ENCODE measurements at places on chromosomes 3 and 15.
A peak's percentile ranks its signal among the peaks of the same experiment; 100 is the strongest.

DNA sequence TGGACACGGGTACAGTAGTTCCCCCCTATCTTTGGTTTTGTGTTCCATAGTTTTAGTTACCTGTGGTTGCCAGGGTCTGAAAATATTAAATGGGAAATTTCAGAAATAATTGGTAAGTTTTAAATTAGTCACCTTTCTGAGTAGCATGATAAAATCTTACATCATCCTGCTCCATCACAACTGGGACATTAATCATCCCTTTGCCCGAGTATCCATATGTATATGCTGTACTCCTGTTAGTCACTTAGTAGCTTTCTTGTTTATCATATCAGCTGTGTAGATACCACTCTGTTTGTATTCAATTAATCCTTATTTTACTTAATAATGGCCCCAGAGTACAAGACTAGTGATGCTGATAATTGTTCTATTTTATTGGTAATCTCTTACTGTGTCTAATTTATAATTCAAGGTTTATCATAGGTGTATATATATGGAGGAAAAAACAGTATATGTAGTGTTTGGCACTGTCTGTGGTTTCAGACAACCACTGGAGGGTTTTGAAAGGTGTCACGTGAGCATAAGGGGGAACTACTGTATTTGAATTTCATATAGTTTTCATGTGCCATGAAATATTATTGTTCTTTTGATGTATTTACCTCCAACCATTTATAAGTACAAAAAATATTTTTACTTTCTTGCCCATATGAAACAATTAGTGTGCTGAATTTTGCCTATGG lies 41.4 kb downstream of the CTDSPL2 start:
- no peak for DNase-seq

GRCh38 chr3:13054341-13055285 lies 18.6 kb downstream of the IQSEC1 start:
- DNase-seq = no peak

DNA sequence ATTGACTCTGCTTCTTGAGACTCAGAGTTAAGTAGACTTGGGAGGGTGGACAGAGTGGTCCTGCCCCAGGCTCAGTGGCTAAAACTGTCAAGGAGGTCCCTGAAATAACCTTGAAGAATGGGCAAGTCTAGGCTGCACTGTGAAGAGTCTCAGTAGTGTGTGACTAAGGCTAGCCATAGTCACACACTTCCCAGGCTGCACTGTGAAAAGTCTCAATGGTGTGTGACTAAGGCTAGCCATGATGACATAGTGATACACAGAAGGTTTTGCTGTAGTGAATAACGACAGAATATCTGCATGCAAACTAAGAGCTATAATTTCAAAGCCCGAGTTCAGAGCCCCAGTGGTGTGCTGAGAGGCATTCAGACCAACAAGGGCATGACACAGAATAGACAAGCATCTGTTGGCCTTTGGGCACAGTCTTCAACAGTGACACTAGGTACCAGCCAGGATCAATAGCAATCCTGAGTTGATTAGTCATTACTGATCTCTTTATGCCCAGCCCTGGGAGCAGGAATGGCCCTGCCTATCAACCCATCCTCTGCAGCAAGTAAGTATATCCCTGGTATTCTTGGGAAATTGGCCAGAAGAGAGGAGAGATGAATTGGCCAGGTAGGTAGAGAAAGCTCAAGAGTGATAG lies 72.4 kb upstream of the BBX start:
- DNase-seq = no peak

- no peak for DNase-seq
Measured at GRCh38 chr3:98809557-98809956, 46.4 kb downstream of the ST3GAL6 start.

- DNase-seq = no peak
Measured at GRCh38 chr3:30493911-30494311, 112.5 kb upstream of the TGFBR2 start.

- no peak for DNase-seq
Measured at GRCh38 chr3:159804726-159805410, 183.8 kb upstream of the IL12A start.

- DNase-seq = no peak
Measured at GRCh38 chr15:51825698-51826097, 3.8 kb upstream of the TMOD3 start.

DNA sequence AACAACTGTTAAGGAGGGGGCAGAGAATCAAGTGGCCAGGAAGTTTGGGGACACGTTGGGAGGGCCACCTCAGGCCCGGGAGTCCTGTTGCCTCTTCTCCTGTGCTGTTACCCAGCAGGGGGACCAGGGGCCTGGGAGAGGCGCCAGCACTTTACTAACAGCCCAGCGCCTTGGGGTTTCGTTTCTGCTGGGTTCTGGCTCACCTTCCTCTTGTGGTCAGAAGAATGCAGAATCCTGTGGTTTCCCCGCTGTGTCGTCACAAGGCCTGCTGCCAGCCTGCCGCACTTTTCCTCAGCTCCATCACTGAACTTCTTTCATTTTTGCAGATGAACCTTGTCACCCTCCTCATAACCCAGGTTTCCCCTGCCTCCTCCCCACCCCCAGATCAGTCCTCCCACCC lies 67.7 kb downstream of the SLC30A4 start:
- peak; percentile 37 for DNase-seq

GRCh38 chr3:71478568-71478967 lies 105.0 kb downstream of the FOXP1 start:
- DNase-seq = peak; percentile 37

GRCh38 chr3:57821765-57822164 lies 65.7 kb downstream of the SLMAP start:
- DNase-seq = no peak

DNA sequence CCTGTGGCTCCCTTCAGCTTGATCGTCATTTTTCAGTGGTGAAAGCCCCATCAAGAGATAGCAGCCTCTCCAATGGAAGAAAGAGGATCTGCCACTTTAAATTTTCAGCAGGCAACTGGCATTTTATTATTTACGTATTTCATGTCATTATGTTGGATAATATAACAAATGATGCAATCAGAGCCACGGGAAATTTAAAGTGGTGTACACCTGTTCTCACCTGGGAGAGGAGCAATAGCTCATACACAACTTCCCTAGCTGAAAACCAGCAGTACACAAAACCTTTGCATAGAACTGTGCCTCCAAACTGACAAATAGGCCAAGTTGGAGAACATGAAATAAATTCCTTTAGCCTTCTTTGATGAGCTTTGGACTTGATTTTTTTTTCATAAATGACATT lies 136.9 kb downstream of the SATB1 start:
- no peak for DNase-seq

- no peak for DNase-seq
Measured at GRCh38 chr3:114122027-114122709, 56.7 kb downstream of the DRD3 start.

- DNase-seq = no peak
Measured at GRCh38 chr3:111954228-111954990, 24.4 kb upstream of the ABHD10 start.

GRCh38 chr15:39801641-39802309 lies 19.1 kb upstream of the FSIP1 start:
- DNase-seq = no peak

DNA sequence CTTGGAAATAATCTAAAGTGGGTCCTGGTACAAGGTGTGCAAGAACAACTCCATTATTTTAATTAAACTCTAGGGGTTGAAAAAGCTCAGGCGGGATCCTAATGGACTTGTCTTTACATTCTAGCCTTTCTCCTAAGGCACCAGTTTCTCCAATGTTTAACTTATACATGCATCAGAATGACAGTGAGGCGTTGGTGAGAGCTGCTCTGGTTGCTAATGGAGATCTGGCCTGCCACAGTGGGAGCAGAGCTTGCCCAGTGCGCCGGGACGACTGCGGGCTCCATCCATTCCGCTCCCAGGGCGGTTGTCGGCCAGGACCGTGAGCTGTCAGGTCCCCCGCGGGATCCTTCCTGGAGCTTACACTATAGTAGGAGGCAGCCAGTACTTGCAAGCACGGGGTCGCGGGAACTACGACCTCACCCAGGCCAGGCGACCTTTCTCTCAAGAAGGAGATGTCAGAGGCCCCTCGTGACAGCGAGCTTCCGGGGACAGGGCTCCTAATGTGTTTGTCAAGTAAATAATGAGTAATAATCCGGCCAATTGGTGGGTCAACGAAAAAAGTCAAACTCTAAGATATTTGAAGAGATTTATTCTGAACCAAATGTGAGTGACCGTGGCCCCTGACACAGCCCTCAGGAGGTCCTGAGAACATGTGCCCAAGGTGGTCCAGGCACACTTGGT lies 991 bp upstream of the HIGD1A start:
- no peak for DNase-seq

GRCh38 chr15:33096134-33096533 lies 98.4 kb downstream of the FMN1 start:
- no peak for DNase-seq

DNA sequence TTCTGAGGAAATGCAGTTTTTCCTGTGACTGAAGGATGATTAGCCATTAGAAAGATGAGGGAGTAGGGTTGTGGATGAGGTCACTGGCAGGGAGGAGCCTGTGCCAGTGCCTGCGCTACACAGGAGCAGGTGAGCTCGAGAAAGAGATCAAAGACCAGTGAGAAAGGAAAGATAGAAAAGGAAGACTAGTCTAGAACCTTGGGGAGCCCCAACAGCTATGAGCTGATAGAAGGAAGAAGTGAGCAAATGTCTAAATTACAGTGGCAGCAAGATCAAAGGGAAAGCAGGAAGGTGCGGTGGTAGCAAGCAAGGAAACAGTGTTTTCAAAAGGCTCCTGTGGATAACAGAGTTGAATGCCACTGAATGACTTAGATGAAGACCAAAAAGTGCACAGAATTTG lies 39.6 kb downstream of the LNP1 start:
- no peak for DNase-seq
